Stimulated activated CD8-positive, alpha-beta memory T cell treated with anti-CD3 and anti-CD28 coated beads, Interleukin-15, amount 100 ng/mL, for 24 hours (primary cell): ENCODE measurements at places on chromosomes 12 and 14.

- DNase-seq, result no peak
Measured at GRCh38 chr12:124513297-124513867, 54.0 kb downstream of the NCOR2 start.

GRCh38 chr12:94488463-94488862 is 28.8 kb upstream of the CEP83 start:
- DNase-seq, result no peak

DNA sequence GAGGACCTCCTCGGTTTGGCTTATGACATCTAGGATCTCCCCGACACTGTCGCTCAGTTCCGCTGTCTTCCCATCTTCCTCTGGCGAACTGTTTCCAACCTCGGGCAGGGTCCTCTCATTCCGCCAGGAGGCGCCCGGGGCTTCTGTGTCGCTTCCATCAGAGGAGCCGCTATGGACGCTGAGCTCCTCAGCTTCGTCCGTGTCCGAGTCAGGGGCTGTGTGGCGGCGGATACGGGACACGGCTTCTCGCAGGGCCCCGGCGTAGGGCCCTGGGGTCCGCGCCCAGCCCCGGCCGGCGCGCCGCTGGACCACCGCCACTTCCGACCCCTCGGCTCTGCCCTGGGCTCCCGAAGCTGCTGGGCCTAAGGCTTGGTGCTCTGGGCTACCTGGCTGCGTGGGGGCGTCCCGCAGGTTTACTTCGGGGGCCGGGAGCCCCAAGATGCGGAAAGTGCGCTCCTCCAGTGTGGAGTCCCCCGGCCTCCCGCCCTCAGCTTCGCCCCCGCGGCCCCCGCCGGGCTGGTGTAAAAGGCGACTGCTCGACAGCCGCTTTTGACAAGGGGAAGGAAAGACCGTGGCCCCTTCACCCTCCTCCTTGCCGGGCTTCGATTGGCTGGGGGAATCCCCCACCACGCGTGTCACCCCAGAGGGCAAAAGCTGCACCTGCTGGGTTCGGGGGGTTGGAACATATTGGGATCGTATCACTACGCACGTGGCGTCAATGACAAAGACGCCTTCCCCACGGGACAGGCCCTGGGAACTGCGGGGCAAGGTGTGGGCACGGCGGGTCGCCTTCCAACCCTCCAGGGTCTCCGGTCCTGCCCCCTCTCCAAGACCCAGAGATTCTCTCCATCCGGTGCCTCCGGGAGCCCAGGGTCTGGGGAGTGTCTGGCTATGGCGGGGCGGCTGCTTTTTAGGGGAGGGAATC is 2.1 kb downstream of the DDN start:
- no peak for DNase-seq

DNA sequence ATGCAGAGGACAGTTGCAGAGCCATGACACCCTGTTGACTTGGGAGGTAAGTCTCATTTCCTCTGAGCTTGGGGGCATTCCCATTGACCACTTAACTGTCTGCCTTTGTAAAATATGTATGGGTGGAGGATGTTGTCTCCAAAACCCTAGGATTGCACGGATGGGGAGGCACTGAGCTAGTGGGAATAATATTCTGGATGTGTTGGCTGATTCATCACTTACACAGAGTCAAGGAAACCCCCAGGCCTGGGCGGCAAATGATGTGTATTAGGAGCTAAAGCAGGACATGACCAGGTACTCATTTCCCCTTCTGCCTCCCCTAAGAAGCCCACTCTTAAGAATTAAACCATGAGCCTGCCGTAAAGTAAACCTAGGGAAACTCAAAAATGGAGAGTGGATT is 319.4 kb downstream of the VRK1 start:
- no peak for DNase-seq

DNA sequence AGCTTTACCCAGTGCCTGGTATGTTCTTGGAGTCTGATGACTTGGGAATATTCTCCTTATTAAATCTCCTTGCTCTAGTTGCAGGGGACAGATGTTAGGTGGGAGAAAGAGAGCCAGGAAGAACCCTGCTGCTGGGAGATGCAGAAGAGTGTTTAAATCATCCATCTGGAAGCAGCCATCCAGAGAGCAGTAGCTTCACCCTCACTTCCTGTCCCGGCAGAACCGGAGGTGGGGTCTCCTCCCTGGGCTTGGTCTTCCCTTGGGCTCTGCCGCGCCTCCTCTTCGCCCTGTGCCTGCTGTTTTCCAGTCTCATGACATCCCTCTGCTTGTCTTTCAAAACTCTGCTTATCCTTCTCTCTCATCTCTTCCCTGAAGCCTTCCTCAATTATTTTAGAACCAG is 15.5 kb downstream of the B4GALNT3 start:
- DNase-seq, result no peak

GRCh38 chr14:21868442-21869046 is 194.9 kb upstream of the OR4E1 start:
- no peak for DNase-seq

GRCh38 chr12:107554941-107555340 is 130.7 kb upstream of the PWP1 start:
- no peak for DNase-seq

DNA sequence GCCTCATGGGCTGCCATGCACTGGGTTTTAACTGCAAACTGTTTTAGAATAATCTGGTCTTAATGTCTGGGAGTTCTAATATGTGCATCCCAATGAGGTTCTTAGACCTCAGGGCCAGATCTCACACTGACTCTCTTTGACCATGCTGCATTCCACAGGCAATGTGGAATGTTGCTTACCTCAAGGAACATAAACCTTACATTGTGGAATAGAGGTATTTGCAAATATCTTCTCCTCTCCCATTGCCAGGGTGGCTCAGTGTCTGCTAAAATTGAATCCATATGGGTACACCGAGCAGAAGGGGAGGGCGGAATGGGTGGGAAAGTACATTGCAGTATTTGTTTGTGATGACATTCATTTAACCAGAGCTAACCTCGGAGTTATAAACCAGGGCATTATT is 78.6 kb downstream of the CHST11 start:
- DNase-seq, result no peak

- no peak for DNase-seq
Measured at GRCh38 chr12:65634626-65635331, 189.5 kb upstream of the HMGA2 start.

- no peak for DNase-seq
Measured at GRCh38 chr12:6461401-6462233, 8.9 kb downstream of the VAMP1 start.
